ENCODE measurements at places on chromosomes 3 and 15.

GRCh38 chr3:17195192-17195611 lies 310.4 kb downstream of the PLCL2 start:
- DNase-seq, result no peak

GRCh38 chr15:63221346-63221745 lies 31.9 kb downstream of the RAB8B start:
- no peak for DNase-seq

- no peak for DNase-seq
Observed at GRCh38 chr15:29589416-29589815, 232.9 kb downstream of the TJP1 start.

- DNase-seq, result no peak
Observed at GRCh38 chr3:124607163-124607562, 123.1 kb upstream of the UMPS start.

- no peak for DNase-seq
Observed at GRCh38 chr15:76253691-76254473, 57.4 kb downstream of the ETFA start.

DNA sequence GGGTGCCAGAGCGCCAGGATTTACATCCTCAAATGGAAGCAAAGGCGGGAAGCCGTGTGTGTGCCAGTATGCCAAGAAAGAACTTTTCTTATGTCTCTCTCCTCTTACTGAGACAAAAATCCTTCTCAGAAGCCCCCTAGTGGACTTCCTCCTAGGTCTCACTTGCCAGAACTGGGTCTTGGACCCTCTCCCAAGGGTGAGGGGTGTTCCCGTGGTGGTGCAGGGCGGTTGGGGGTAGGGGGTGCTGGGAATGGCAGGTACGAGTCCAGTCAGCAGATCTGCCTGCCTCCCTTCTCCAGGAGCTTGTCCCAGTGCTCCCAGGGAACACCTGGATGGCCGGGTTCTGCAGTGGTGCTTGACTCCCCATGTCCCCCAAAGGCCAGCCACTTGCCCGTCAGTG lies 52.0 kb downstream of the CORO2B start:
- DNase-seq, result no peak

Measured in stimulated activated CD8-positive, alpha-beta memory T cell treated with anti-CD3 and anti-CD28 coated beads, Interleukin-7, amount 100 ng/mL, for 24 hours (primary cell).